Stimulated activated CD4-positive, alpha-beta T cell treated with anti-CD3 and anti-CD28 coated beads, Interleukin-4, amount 100 ng/mL, for 24 hours (primary cell): ENCODE measurements at places on chromosomes 16 and 17.

GRCh38 chr17:75356260-75356937 is 49.1 kb downstream of the GRB2 start:
- no peak for DNase-seq

DNA sequence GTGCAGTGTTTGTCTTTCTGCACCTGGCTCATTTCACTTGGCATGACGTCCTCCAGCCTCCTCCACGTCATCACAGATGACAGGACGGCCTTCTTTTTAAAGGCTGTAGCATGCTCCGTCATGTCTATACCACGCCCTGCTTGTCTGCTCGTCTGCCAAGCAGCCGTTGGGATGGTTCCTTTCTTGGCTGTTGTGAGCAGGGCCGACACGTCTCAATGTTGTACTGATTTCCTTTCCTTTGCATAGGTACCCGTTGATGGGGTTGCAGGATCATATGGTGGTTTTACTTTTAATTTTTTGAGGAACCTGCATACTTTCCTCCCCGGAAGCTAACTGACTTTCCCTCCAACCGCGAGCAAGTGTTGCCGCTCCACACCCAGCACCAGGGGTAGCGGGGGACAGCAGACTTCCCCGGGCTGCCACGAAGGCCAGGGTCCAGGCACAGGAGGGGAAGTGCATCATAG is 212.2 kb upstream of the ZNF469 start:
- no peak for DNase-seq

DNA sequence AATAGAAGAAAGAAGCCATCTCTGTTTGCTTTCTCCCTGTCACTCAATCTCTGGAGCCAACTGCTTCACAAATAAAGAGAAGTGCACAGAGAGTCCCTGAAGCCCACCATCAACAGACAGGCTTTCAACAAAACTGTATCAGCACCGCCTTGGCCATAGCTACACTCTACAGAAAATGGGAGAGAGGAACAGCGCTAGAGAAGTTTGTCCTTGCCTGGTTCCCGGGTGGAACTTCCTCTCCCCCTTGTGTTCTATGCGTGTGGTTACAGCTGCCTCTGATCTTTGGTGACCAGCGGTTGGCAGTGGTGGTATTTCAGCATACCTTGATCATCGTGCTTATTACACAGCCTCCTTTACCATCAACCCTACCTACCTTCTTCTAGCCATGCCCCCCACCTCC is 91.4 kb upstream of the CCL2 start:
- no peak for DNase-seq

DNA sequence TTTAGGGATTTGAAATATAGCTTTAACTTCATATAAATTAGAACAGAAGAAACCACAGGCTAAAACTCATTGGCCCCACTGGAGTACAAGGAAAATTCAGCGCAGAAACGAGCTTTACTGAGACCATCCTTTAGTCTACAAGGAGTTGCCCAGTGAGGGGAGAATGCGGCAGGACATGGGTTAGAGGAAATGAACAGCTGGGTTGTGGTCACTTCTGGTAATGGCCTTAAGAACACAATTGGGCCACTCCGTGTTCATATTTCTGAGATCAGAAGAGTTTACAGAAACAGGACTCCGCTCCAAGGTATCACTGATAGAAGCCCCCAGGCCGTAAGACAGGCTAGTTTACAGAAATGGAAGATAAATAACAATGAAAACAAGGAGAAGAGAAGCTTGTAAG is 188.3 kb downstream of the ZFHX3 start:
- DNase-seq = no peak

DNA sequence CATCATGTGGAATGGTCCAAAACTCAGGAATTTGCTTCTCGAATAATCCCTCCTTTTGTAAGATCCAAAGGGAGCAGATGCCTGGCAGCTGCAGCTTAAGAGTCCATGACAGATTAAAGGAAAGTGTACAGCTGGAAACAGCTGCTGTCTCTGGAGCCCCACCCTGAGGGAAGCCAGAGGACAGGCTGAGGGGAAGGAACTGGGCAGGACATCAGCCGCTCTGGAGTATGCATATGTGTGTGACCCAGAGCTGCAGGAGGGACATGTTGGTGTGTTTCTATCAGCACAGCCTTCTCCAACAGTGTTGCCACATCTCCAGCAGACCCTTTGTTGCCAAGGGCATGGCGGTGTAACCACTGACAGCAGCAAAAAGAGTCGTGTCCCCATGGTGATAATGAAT is 46.2 kb downstream of the CYB561 start:
- DNase-seq = no peak

GRCh38 chr16:23640615-23640930 is 537 bp downstream of the PALB2 start:
- peak; percentile 20 for DNase-seq

DNA sequence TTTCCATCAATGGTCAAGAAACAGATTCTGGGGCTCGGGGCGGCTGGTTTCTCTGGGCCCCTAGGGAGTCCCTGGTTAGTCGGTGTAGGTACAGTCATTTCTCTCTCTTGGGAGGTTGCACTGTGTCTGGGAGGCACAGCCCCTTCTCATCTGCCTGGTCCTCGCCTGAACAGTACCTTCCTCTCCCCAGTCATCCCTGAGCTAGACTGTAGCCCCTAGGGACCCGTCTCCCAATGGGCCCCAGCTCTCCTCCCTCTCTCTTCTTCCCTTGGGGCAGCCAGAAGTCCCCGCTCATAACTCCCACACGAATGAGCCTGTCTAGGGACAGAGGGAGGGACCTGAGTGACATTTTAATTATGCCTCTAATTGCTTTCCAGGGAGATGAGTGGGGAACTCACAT is 20.2 kb upstream of the CPSF4L start:
- no peak for DNase-seq

GRCh38 chr16:86019446-86020047 is 120.6 kb downstream of the IRF8 start:
- DNase-seq = no peak

DNA sequence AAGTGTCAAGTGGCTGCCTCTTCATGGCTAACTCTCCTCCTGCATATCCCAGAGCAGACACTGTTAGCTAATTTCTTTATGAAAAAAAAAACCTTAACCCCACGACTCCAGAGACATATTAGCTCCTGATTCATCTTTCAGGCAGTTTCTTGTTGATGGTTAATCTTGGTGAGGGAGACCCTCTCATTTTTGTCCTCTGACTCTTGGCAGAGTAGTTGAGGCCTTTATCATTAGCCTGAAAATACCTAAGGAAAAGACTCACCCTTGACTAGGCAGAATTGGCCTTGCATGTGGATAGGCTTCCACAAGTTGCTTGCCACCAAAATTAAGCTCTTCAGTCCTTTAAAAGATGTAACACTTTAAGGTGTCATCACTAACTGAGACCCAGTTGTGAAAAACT is 4.0 kb downstream of the CRYBA1 start:
- DNase-seq = no peak

DNA sequence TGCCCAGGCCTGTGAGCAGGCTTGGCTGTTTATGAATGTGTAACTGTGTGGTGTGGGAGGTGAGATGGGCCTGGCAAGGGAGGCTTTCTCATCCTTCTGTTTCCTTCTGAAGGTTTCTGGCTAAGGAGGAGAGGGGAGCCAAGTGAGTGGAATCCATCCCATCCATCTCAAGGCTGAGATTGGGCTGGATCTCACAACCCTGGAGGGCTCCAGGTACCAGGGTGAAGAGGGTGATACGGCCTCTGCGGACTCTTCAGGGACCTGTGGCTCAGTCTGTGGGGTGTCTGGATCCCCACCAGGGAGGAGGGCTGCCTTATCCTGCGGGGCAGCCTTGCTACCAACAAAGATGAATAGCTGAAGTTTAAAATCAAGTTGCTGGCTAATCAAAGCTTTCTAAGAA is 7.0 kb downstream of the ZNF629 start:
- DNase-seq = no peak

DNA sequence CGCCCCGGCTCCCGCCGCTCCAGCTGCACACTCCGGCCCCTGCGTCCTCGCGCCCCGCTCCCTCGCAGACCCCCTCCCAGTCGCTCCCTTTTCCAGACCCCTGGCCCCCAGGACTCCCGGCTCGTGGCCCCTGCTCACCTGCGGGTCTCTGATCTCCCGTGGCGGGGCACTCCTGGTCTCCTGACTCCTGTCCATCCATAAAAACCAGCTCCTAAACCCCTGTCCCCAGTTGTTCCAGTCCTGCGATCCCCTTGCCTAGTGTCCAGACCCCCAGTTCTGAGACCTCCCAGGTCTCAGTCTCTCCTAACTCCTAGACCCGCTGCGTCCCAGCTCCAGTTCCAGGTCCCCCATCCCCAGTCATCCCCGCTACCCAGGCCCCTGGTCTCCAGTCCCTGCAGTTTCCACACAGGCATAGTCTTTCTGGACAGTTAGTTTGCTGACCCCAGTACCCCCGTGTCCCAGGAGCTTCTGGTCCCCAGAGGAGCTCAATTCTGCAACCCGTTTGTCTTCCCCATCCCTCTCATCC is 379 bp downstream of the SNX29 start:
- DNase-seq = no peak

GRCh38 chr16:55647798-55648197 is 8.0 kb upstream of the SLC6A2 start:
- DNase-seq = no peak

DNA sequence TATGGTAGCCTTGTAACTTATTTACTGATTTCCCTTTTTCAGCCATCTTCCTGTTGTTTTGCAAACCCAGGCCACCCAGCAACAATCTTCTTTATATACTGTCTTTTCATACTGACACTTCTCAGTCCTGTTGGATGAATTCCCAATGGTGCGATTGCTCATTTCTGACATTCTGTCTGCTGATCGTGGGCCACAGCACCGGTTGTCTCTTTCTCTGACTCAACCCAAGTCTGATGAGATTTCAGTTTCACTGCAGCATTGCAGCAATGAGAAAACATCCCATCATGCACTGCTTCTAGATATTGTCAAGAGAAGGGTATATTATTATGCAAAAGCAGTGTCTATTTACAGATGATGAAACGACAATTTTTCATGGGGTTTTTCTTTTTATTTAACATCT is 349.2 kb upstream of the HSBP1 start:
- DNase-seq = no peak

- DNase-seq = no peak
Observed at GRCh38 chr16:1119766-1120576, 23.9 kb upstream of the C1QTNF8 start.

GRCh38 chr17:63434951-63435571 is 11.0 kb downstream of the CYB561 start:
- DNase-seq = peak; percentile 18

DNA sequence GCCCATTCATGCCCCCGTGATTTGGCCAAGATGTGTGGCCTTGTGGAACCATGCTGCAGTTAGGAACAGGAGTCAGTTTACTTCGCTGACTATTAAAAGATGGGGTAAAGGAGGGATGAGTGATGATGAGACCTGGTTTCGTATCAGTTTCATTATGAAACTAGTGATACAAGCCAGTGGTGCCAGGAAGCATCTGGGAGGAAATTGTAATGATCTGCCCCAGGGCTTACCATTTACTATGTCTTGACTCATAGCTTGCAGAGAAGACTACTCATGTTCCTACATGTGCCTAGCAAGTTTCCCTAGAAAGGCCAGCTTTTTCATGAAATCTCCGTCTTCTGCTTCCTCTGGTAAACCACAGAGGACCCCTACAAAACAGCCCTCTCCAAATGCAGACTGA is 23.2 kb downstream of the CDH3 start:
- peak; percentile 27 for DNase-seq

DNA sequence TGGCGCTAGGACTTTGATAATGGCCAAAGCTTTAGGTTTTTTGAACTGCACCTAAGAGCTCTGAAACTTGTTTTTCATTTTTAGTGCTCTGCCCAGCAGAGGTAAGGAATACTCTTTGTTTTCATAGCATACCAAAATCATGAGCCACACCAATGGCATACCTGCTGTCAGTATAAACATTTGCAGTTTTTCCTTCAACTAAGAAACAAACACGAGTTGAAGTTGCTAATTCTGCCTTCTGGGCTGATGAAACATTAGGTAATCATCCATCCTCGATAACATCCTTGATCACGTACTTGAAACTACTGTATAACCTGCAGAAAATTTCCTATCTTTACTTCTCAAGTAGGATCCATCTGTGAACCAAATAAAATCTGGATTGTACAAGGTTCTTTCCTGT is 20.6 kb upstream of the B4GALNT2 start:
- DNase-seq = no peak

GRCh38 chr17:70414300-70414699 is 245.0 kb downstream of the KCNJ2 start:
- DNase-seq = no peak

GRCh38 chr16:66083171-66083570 is 283.3 kb upstream of the CDH5 start:
- DNase-seq = no peak

DNA sequence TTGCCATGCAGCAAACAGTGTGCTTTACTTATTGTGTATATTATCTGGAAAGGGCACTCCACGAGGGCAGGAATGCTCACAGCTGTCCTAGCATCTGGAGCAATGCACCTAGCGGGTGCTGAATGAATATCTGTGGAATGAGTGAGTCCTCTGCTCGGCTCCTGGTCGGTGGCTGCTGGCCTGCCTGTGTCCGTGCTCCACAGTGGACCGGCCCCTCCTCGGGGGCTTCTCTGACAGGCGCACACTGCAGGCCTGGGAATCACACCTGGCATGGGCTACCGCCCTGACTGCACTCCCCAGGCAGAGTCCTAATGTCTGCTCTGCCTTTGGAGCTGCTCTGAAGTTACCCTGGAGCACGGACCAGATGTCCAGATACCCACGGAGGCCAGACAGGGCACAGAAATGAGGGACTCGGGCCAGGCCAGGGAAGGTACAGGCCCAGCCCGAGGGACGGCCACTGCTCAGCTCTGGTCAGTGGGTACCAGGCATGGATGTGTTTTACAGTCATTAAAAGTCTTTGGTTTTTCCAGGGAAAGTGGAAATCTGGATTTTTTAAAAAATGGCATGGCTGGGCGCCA is 21.1 kb upstream of the AKTIP start:
- DNase-seq = no peak

DNA sequence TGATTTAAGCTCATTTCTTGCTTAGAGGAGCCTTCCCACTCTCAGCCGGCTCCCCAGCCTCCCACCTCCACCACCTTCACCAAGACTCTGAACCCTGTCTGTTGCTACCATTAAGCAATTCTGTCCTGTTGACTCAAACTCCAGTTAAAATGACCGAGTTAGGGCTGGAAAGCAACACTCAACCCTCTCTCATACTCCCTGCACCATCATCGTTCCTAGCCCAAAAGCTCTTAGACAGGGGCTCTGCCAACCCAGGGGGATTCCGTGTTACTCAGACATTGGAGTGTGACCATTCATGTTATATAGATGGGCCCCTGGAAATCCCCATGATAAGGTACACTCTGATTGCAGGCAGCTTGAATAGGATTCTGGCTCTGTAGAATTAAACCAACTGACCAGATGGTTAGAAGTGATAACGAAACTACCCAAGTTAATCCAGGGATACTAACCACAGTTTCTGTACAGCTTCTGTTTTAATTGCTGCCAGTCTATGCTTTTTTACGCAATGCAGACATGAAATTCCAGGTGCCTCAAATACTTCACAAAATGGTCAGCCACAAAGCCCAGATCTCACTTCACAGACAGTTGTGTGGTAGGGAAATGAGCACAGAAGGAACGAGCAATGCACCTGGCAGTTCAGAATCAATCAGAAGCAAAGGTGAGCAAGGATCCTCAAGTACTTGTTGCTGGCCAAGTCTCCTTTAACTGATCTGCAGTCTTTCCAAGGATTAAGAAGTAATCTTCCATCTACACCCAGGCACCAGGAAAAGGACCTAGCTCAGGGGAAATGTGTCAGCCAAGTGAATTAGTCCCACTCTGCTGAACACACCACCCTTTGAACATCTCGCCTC is 2.1 kb downstream of the SSTR2 start:
- peak; percentile 25 for DNase-seq

- DNase-seq = no peak
Observed at GRCh38 chr17:68446626-68447041, 10.7 kb downstream of the WIPI1 start.
